Tibial nerve (tissue), 4 donors: ENCODE measurements at places on chromosomes 6 and 20. TPM values are rescaled to one million over a fixed set of nuclear protein-coding genes. Genes with fewer than 3 reads are reported as not detected.

Gene PRIM2
- total RNA-seq, result 8.4 TPM

Gene BPIFB4
- total RNA-seq, result not detected

Gene LKAAEAR1
- 1.3 TPM for total RNA-seq

Gene NPBWR2
- not detected for total RNA-seq

Gene RGS17
- not detected for total RNA-seq

Gene LRP11
- 14.1 TPM for total RNA-seq

Gene ADGB
- not detected for total RNA-seq

DNA sequence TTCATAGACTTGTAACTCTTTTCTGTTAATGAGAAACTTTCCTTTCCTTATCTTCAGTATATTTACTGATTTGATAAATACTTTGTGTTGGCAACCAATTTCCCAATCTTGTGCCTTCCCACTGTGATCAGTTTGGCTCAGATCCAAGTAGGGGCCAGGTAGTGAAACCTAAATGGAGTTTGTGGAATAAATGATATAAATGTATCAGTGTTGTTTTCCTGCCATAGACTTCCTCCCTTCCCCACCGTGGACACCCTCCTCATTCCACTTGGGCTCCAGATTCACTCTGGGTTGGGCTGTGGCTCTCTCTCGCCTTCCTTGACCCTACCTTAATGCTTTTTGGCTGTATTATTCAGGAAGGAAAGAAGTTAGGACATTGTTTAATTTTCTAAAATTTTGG is 1.3 kb downstream of the ZKSCAN3 start:
- DNase-seq, result no peak

- no peak for DNase-seq
Observed at GRCh38 chr6:164097551-164098398, 683.3 kb downstream of the QKI start.

- DNase-seq, result no peak
Observed at GRCh38 chr6:50899306-50899870, 80.7 kb downstream of the TFAP2B start.

GRCh38 chr6:241336-241865 is 50.9 kb upstream of the DUSP22 start:
- DNase-seq, result no peak

- no peak for DNase-seq
Observed at GRCh38 chr6:99589290-99589672, 17.4 kb upstream of the PRDM13 start.

DNA sequence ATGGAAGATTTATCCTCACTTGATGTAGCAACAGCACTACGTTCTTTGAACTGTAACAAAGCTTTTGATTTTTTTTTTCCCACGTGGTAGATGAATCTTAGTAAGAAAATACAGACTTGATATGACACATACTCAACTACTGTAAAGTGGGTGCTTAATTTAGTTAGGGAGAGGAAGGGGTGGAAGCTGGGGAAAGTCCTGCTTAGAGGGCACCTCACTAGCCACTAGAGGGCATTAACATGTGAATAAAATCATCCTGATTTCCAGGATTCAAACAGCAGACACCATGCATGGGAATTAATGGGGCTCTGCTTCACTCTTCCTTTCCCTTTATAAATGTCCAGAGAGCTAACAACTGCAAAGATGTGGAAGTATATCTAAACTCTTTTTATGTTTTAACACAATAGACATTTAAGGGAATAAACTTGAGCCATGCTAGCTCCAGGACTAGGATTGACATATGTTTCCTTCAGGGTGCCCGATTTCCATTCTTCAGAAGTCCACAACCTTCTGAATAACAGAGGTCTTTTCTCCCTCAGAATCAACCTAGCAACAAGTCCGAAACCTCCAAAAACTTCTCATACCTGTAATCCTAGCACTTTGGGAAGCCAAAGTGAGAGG is 250.1 kb downstream of the ATXN1 start:
- no peak for DNase-seq

- DNase-seq, result no peak
Observed at GRCh38 chr6:134035823-134036296, 16.6 kb downstream of the SLC2A12 start.

DNA sequence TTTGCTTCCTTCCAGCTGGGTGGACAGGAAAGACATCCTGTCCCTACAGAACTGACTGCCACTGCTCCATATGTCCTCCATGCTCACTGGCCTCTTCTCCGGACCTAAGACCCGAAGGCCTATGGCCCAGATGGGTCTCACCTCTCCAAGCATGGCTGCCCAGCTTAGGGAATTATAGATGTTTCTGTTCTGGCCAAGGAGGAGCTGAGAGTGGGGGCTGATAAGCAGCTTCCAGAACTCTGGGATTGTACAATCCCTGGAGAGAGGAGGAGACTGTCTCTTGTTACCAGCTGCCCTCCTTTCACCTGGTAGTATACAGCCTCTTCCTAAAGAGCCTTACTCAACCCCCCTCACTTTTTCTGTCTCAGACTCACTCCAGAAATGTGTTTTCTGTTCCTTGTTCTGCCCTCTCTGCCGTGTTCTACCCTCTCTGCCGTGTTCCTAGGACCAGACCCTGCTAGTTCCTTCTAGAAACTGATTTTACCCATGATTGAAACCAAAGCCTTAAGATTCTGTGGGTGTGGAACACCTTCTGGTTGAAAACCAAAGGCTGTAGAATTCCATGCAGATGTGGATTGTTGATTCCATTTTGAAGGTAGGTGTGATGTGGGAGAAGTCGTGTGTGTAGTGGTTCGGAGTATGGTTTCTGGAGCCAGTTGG is 28.7 kb downstream of the ANKS1A start:
- DNase-seq, result no peak

DNA sequence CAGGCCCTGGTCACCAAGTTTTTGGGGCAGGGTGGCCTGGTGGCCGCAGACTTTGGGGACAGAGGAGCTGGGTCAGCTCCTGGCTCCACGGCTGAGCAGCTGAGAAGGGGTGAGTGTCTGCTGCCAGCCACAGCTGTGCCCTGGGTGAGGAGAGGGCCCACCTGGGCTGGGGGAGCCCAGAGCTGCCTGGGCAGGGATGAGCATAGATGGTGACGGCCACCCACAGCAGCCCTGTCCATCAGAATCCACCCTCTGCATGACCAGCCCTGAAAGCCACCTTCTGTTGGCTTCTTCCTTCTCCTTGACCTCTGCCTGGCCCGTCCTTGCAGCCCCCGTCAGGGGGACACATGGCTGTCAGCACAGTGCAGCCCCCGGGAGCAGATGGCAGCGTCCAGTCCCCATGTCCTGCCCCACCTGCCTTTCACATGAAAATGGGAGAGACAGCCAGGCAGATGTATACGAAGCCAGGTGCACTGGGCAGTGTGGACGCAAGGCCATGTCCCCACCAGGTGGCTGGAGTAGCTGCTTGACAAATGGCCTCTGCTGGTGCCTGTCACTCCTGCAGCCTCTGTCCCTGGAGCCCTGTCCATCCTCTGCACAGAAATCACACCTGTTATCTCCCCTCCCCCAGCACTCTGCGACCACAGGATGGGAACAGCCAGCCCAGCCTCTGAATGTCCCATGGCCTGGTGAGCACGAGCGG is 220.8 kb downstream of the PREX1 start:
- no peak for DNase-seq

DNA sequence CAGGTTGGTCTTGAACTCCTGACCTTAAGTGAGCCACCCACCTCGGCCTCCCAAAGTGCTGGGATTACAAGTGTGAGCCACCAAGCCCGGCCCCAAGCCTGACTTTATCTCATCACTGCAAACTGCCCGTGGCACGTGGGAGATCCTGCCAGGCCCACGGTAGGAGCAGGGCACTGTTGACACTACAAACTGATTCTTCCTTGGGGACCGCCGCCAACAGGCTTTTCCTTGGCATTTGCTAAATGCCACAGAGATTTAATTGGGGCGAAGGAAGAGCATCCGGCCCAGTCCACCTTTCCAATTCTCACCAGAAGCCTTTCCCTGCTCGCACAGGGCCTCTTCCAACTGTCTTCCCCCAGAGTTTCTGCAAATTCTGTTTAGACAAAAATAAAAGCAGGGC is 11.0 kb downstream of the ATP9A start:
- DNase-seq, result no peak

DNA sequence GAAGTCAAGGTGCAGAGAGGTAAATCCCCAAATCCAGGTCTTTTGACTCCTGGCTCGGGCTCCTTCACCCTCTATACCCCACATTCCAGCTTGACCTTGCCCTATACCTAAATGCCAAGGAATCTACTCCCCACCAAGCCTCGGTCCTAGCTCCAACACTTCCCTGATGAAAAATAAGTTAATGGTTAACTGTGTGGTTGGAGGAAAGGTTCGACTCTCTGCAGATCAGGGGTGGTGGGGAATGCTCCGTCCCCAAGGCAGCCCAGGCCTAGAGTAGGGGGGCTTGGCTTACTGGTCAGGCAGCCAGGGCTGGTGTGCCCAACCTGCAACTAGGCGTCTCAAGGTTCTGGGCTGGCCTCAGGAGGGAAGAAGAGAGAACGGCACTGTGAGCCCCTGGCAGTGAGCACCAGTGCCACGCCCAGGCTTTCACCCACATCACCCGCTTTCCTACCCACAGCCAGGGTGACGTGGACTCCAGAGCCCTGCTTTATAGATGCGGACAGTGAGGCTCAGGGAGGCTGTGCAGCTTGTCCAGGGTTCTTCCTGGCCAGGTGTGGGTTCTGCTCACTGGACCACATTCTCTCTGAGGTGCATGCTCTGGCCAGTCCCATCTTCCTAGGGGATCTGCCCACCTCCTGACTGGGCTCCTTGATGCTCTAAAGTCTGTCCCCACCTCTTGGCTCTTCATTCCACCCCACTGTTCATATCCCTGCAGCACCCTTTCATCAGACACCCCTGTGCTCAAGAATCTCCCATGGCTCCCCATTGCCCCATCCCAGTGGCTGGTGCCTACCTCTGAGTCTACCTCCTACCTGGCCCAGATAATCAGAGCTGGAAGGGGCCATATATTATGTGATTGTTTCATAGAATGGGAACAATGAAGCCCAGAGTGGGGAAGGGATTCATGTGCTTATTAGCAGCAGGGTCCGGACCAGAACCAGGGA is 8.2 kb downstream of the SPDEF start:
- DNase-seq, result no peak

- DNase-seq, result no peak
Observed at GRCh38 chr20:63125838-63126601, 89.9 kb downstream of the YTHDF1 start.

- no peak for DNase-seq
Observed at GRCh38 chr6:169183233-169183632, 70.4 kb downstream of the THBS2 start.

GRCh38 chr6:122678841-122679240 is 68.6 kb downstream of the PKIB start:
- DNase-seq, result no peak

- DNase-seq, result no peak
Observed at GRCh38 chr6:125819535-125820326, 29.0 kb downstream of the NCOA7 start.

DNA sequence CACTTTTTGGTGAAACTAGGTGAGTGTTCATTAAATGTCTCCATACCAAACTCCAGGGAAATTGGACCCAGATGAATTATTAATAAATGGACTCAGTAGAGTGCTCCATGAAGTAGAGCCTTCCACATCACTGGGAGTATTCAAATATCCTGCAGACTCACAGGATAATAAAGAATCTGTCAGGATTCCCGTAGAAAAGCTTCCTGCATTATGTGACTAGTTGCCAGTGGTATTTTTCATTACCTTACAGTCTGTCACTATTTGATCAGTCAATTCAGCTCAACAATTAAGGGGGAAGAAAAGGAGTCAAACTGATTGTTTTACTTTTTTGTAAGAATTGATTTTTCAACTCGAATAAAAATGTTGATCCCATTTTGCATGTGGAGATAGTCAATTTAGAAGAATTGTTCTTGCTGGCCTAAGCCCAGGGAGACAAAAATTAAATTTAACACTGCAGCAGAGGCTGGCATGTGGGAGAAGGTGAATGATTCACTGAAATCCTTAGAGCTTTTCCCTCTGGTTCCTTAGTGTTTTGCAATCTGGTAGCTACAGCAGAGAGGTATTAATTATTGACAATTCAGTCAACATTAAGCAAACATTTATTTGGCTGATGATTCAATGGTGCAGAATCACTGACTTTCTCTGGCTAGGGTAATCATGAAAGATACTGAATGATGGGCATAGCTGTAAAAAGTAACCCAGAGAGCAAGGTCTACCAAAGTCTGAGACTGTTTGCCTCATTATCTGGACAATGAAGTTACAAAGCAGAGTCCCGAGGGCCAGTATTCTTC is 442.4 kb downstream of the CD83 start:
- DNase-seq, result no peak

- no peak for DNase-seq
Observed at GRCh38 chr6:43703512-43704429, 16.2 kb upstream of the MRPS18A start.

GRCh38 chr20:51732096-51732791 is 35.9 kb downstream of the ATP9A start:
- no peak for DNase-seq

DNA sequence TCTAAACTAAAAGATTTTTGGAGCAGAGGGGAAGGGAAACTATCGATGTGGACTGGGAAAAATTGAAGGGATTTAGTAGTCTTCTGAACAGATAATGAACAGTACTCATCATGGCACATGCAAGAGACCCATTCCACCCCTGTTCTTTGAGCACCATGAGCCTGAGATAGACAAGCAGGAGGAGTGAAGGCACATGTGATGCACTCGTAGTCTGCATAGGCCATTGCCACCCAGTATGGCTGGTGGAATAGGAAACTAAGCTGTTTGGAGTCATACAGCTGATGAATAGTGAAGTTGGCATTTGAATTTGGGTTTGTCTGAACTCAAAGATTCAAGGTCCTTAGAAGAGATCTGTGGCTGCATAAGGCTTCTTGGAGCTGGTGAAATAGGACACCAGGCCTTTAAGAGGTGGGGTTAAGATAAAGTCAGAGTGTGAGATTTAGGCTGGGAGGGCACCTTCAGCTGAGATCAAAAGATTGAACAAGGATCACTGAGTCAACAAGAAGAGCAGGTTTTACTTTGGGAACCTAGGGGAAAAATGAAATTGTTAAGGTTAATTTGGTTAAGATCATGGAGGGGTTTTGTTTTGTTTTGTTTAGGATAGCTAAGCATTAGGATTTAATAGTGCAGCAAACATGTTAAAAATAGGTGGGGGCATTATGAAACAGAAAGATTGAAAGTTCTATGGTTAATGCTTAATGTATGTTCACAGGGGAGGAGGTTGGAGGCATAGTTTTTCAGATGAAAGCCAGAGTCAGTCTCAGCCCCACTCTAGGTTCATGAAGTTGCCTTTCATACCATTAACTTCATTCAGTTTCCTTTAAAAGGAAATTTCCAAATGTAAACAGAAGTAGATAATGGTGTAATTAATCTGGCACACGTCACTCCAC is 148.8 kb downstream of the ARID1B start:
- no peak for DNase-seq

DNA sequence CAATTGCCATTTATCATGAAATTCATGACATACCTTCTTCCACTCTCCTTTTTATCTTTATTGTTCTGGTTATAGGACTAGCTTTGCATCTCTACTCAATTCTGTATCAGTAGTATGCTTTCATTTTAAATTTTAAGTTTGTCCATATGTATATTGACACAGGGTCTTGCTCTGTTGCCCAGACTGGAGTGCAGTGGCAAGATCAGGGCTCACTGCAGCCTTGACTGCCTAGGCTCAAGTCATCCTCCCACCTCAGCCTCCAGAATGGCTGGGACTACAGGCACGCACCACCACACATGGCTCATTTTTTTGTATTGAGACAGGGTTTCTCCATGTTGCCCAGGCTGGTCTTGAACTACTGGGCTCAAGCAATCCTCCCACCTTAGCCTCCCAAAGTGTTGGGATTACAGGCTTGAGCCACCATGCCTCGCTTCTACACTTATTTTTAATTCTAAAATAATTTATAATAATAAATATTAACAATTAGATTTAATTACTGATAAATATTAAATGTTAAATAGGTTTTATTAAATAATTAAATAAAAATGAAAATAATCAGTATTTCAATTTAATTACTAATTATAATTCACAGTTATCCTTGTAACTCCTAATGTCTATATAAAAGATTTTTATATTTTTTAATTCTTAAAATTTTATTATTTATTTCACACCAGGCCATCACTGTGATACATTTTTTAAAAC is 27.7 kb downstream of the TRIM38 start:
- DNase-seq, result no peak
